ENCODE measurements at places on chromosomes 7 and 10. TPM values are rescaled to one million over a fixed set of nuclear protein-coding genes. Genes with fewer than 3 reads are reported as not detected.
A peak's percentile ranks its signal among the peaks of the same experiment; 100 is the strongest.

The ELFN1 gene
- total RNA-seq, result 0.32 TPM

The GNGT1 gene
- not detected for total RNA-seq

The ETV1 gene
- 2.8 TPM for total RNA-seq

The C10orf67 gene
- total RNA-seq, result 0.28 TPM

The ENO4 gene
- total RNA-seq, result 1.0 TPM

The VIM gene
- total RNA-seq, result 4,661 TPM

The RPA3 gene
- 17.8 TPM for total RNA-seq

GRCh38 chr7:94330269-94331020 is 64.2 kb upstream of the COL1A2 start:
- no peaks in the 10 kb centered on the region for H3K36me3 ChIP-seq
- H3K27me3 ChIP-seq, result no peaks in the 10 kb centered on the region

DNA sequence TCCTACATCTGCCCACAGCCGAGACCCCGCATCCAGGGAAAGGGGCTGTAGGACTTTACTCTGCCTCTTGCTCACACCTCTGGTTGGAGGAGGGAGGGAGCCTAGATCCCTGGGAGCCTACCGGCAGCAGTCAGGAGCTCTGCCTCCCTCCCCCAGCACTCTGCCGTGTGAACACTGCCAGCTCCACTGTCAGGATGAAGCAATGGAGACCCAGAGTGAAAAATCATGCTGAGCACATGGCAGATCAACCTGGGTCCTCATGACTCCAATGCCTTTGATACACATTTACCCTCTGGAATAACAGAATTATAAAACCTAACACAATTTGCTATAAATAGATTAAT is 477.7 kb downstream of the TNS3 start:
- no peak for DNase-seq
- H3K27ac ChIP-seq, result no peak overlapping the region
- H3K4me3 ChIP-seq, result no peak overlapping the region

- H3K27me3 ChIP-seq, result no peaks in the 10 kb centered on the region
- peaks cover 6% of the 10 kb centered on the region for H3K4me1 ChIP-seq
- no peak for DNase-seq
These were observed 237.2 kb downstream of the GLI3 start for GRCh38 chr7:41999736-42000283.

DNA sequence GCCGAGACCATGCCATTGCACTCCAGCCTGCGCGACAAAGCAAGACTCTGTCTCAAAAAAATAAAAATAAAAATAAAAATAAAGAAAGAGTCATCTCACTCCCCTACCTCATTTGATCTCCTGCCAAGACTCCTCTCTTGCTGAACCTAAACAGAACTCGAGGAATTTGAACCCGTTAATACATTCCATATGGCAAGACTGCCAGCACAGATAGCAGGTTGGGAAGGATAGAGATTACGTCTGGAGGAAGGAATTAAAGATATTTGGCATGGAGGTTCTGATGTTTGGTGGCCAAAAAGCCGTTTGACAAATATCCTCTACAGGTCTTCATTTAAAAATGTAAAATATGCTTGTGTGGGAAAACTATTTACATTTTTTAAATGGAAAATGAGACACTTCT is 549.6 kb downstream of the HTR7 start:
- no peak overlapping the region for H3K4me3 ChIP-seq
- no peak overlapping the region for H3K27ac ChIP-seq
- H3K27me3 ChIP-seq, result no peaks in the 10 kb centered on the region
- no peaks in the 10 kb centered on the region for H3K36me3 ChIP-seq
- no peak for DNase-seq

DNA sequence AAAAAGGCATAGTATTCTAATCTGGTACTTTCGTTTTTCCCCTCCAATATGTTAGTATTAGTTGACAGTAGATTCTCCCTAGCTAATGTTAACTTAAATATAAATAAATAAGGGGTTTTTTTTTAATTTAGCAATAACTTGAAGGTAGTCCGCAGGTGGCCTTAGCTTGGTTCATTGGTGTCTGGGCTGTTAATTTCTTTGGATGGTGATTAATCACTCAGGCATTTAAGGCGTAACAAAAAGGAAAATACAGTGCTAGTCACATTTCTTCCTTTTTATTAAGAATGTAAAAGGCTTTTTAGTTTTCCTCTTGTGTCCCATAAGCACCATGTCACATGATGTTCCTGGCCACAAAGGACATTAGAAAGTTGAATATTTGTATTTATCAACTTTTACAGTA is 161.0 kb upstream of the POT1 start:
- no peaks in the 10 kb centered on the region for H3K27me3 ChIP-seq
- H3K4me1 ChIP-seq, result no peaks in the 10 kb centered on the region
- no peaks in the 10 kb centered on the region for H3K36me3 ChIP-seq
- DNase-seq, result no peak

GRCh38 chr7:143948733-143949132 is 5.9 kb upstream of the OR2F1 start:
- no peaks in the 10 kb centered on the region for H3K27me3 ChIP-seq
- no peaks in the 10 kb centered on the region for H3K4me1 ChIP-seq
- no peaks in the 10 kb centered on the region for H3K36me3 ChIP-seq
- no peak for DNase-seq

GRCh38 chr7:51658684-51659083 is 342.1 kb upstream of the COBL start:
- no peaks in the 10 kb centered on the region for H3K36me3 ChIP-seq
- no peak overlapping the region for H3K4me3 ChIP-seq
- H3K27me3 ChIP-seq, result no peaks in the 10 kb centered on the region
- no peak for DNase-seq

GRCh38 chr10:123535386-123535785 is 130.8 kb upstream of the GPR26 start:
- no peaks in the 10 kb centered on the region for H3K27me3 ChIP-seq
- H3K4me1 ChIP-seq, result no peaks in the 10 kb centered on the region
- H3K36me3 ChIP-seq, result no peaks in the 10 kb centered on the region
- no peak for DNase-seq
- H3K4me3 ChIP-seq, result no peak overlapping the region

DNA sequence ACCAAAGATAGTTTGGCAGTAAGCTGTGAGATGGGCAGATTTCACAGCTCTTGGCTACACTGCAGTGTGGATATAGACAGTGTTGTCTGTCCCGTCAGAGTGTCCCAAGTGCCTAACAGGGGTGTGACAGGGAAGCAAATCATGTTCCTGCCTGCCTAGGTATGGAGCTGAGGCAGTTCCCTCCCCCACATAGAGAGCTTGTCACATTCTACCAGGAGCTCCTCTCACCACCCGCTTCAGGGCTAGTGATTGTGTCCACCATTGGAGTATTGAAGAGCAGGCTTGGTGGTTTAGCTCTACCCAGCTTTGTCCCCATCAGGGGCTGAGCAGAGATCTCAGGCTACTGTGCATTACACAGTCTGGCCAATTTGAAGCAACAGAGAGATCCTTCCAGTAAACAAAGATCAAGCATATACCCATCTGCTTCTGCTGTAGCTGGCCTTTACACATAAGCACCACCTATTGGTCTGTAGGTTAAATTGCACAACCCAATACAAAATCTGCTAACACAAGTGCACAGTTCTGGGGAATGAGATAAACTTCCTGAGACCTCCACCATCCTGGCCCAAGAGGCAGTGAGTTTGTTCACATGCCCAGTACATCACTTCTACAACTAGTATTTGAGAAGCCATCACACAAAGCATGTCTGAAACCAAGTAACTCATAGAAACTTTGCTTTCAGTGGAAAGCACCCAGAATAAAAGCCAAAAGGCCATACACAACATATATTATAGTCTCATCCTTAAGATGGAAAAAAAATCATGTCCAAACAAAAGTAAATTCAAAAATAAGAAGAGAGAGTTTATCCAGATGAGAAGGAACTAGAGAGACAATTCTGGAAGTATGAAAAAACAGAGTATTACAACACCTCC is 67.3 kb downstream of the GLCCI1 start:
- H3K4me1 ChIP-seq, result no peaks in the 10 kb centered on the region
- H3K36me3 ChIP-seq, result no peaks in the 10 kb centered on the region
- H3K27me3 ChIP-seq, result no peaks in the 10 kb centered on the region
- no peak overlapping the region for H3K4me3 ChIP-seq
- H3K27ac ChIP-seq, result no peak overlapping the region

- no peak overlapping the region for H3K27ac ChIP-seq
- DNase-seq, result no peak
- H3K36me3 ChIP-seq, result no peaks in the 10 kb centered on the region
- no peaks in the 10 kb centered on the region for H3K27me3 ChIP-seq
These were observed 384.2 kb downstream of the TYW1 start for GRCh38 chr7:67380858-67381257.

- no peaks in the 10 kb centered on the region for H3K27me3 ChIP-seq
- peak overlapping the region; percentile 19 for H3K4me3 ChIP-seq
- DNase-seq, result no peak
- H3K27ac ChIP-seq, result peak overlapping the region; percentile 7
These were observed 6.6 kb downstream of the AFAP1L2 start for GRCh38 chr10:114397651-114398145.

DNA sequence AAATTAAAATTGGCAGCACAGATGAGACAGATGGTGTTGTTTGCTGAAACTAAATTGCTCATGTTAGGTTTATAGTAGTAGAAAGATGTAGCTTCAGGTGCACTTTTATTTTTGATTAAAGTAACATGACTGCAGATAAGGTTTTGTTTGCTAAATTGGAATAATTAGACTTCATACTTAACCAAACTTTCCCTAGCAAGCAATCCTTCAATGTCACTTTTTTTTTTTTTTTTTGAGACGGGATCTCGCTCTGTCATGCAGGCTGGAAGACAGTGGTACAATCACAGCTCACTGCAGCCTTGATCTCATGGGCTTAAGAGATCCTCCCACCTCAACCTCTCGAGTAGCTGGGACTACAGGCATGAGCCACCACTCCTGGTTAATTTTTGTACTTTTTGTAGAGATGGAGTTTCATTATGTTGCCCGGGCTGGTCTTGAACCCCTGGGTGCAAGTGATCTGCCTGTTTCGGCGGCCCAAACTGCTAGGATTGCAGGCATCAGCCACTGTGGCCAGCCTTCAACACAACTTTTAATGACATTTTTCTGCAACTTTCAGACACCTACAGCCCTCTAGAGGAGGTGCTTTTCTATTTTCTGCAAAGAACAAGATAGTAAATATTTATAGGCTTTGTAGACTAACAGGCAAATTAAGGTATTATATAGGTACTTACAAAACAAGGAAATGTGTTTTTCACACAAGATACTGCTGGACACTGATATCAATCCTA is 84.8 kb upstream of the CCNY start:
- no peak for DNase-seq
- no peaks in the 10 kb centered on the region for H3K27me3 ChIP-seq
- H3K27ac ChIP-seq, result no peak overlapping the region
- H3K36me3 ChIP-seq, result no peaks in the 10 kb centered on the region
- no peak overlapping the region for H3K4me3 ChIP-seq

DNA sequence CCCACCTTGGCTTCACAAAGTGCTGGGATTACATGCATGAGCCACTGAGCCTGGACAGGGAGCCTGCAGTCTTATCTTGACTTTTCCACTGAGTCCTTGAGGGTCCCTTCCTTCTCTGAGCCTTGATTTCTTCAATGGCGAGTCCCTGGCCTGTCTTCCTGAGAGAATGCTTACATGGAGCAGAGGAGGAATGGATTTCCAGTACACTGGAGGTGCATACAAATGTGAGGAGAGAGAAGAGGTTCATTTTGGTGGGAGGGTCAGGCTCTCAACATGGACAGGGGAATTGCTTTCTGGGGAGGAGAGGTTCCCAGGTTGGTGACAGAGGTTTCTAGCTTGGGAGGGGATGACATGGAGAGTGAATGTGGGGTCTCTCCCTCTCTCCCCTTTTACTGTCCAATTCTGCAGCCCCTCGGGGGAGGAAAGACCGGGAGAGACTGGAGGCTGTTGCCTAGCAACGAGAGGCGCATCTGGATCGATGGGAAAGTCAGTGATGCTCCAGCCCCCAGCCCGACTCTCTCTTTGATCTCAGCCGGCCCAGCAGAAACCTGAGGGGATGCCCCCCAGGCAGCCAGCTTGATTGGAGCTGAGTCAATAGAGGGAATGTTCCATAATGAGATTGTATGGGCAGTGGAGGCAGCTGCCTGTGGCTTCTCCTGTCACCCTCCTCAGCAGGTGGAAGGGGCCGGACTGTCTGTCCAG is 14.8 kb downstream of the SRRM3 start:
- no peak overlapping the region for H3K4me3 ChIP-seq
- no peaks in the 10 kb centered on the region for H3K36me3 ChIP-seq
- H3K4me1 ChIP-seq, result no peaks in the 10 kb centered on the region
- no peaks in the 10 kb centered on the region for H3K27me3 ChIP-seq

DNA sequence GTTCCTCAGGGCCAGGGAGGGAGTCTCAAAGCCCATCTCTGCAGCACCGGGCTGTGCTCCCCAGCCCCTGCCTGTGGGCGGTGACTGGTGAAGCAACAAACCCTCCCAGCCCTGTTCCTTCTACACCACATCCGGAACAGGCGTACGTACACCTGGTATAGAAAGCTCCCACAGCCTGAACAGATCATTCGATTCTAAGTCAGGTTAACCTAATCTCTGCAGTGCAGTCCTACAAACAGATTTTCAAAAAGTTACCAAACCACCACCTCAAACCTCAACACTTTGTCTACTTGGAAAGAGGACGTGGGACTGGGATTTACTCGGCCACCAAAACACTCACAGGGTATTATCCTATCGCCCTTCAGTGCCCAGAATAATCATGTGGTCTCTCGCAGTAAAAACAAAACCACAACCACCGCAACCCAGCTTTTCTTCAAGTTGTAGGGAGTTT is 238.4 kb downstream of the DIP2C start:
- no peaks in the 10 kb centered on the region for H3K27me3 ChIP-seq
- H3K36me3 ChIP-seq, result no peaks in the 10 kb centered on the region
- no peak overlapping the region for H3K27ac ChIP-seq
- peaks cover 12% of the 10 kb centered on the region for H3K4me1 ChIP-seq
- H3K4me3 ChIP-seq, result no peak overlapping the region

DNA sequence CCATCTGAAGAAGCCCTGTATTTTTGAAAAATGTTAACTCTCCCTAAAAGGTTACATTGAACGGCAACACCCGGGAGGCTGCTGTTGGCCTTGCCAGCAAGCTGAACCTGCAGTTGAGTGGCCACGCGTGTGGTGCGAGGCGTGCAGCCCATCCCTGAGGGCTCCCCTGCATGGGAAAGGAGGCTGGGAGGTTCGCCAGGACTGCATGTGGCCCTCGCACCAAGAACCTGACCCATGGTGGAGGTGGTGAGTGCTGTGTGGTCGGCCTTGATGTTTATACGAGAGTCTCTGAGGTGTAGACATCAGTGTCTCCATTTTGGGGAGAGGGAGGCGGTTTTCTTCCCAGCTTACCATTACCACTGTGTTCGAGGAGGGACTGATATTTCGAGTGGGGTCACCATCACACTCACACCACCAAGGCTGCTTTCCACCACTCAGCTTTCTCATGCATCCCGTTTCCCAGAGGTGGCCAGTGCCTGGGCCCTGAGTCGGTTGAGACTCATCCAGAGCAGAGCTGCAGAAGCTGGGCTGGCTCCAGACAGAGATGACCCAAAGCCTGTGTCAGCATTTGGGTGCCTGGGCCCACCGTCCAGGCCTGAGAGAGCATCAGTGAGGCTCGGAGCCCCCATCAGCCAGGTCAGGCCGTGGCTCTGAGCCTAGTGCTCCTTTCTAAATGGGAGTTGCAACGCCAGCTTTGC is 222.6 kb downstream of the EBF3 start:
- no peak overlapping the region for H3K4me3 ChIP-seq
- no peaks in the 10 kb centered on the region for H3K36me3 ChIP-seq
- no peaks in the 10 kb centered on the region for H3K4me1 ChIP-seq
- no peaks in the 10 kb centered on the region for H3K27me3 ChIP-seq
- H3K27ac ChIP-seq, result no peak overlapping the region
- no peak for DNase-seq

- H3K4me3 ChIP-seq, result no peak overlapping the region
- H3K27ac ChIP-seq, result no peak overlapping the region
- no peaks in the 10 kb centered on the region for H3K27me3 ChIP-seq
- no peaks in the 10 kb centered on the region for H3K36me3 ChIP-seq
- no peaks in the 10 kb centered on the region for H3K4me1 ChIP-seq
- DNase-seq, result no peak
These were observed 59.8 kb upstream of the MSRB2 start for GRCh38 chr10:23035569-23035968.
